ENCODE measurements at places on chromosomes 1 and 21.
A peak's percentile ranks its signal among the peaks of the same experiment; 100 is the strongest.

GRCh38 chr1:41612953-41613352 lies 128.5 kb upstream of the EDN2 start:
- no peaks in the 10 kb centered on the region for H3K27me3 ChIP-seq
- no peak overlapping the region for H3K4me3 ChIP-seq
- no peaks in the 10 kb centered on the region for H3K36me3 ChIP-seq
- no peak for DNase-seq

DNA sequence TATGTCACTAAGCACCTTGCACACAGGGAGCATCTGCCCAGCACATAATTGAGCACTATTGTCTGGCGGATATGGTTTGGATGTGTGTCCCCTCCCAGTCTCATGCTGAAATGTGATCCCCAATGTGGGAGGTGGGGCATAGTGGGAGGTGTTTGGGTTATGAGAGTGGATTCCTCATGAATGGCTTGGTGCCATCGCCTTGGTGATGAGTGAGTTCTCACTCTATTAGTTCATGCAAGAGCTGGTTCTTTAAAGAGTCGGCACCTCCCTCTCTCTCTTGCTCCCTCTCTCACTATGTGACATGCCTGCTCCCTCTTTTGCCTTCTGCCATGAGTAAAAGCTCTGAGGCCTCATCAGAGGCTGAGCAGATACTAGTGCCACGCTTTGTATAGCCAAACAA lies 9.5 kb downstream of the CTSK start:
- DNase-seq: no peak
- H3K27me3 ChIP-seq: no peaks in the 10 kb centered on the region
- no peaks in the 10 kb centered on the region for H3K4me1 ChIP-seq
- no peak overlapping the region for H3K4me3 ChIP-seq
- no peaks in the 10 kb centered on the region for H3K36me3 ChIP-seq

DNA sequence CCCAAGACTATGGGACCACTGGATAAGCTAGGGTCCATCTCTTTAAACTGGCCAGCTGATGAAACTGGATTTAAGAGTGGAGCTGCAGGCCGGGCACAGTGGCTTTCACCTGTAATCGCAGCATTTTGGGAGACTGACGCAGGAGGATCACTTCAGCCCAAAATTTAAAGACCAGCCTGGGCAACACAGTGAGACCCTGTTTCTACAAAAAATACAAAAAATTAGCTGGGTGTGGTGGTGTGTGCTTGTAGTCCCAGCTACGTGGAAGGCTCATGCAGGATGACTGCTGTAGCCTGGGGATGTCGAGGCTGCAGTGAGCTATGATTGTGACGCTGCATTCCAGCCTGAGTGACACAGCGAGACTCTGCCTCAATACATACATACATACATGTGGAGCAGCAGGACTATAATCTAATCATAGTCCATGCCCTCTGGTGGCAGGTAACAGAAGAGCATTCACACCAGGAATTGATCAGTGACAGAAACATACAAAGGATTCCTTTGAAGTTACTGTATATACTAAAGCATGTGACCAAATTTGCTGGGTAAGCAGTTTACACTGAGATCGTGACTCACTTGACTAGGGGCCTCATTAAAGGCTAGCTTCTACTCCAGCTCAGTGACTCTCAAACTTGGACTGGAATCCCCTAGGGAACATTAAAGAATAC lies 101.5 kb upstream of the SLFNL1 start:
- no peaks in the 10 kb centered on the region for H3K36me3 ChIP-seq
- no peak for DNase-seq
- H3K4me1 ChIP-seq: no peaks in the 10 kb centered on the region
- H3K4me3 ChIP-seq: no peak overlapping the region
- no peaks in the 10 kb centered on the region for H3K27me3 ChIP-seq
- H3K27ac ChIP-seq: peak overlapping the region; percentile 7

DNA sequence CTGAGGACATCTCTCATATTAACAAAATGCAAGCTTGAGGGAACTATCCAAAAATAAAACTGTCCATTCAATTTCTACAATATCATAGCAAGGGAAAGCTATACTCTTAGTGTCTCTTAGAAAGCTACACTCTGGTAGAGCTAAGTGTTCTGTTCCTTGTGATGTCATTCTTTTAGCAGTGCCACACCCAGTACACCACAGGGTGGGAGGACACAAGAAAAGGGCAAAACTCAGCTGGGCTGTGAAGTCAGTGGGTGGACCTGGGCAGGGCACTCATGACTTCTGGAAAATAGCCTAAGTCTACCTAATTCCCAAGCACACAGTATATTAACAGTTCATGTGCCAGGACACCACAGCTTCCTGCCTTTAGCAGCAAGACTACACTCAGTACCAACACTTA lies 42.2 kb upstream of the TNFSF4 start:
- H3K27ac ChIP-seq: no peak overlapping the region
- H3K4me1 ChIP-seq: no peaks in the 10 kb centered on the region
- no peaks in the 10 kb centered on the region for H3K36me3 ChIP-seq
- H3K4me3 ChIP-seq: no peak overlapping the region
- no peaks in the 10 kb centered on the region for H3K27me3 ChIP-seq

DNA sequence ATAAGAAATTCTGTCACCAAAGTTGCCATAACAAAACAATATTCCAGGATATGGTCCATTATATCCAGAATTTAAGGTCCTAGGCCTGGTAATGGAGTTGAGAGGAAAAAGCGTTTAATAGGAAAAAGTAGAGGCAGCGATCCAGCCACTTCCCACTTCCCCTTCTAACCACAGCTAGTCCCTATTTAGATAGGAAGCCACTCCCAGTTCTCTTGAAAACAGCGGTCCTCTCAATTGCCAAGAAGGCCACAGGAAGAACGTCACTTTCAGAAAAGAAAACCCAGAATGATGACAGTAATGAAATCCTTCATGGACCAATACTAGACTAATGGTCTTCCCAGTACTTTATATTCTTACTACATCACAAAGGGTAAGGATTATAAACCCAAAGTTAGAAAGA lies 38.6 kb downstream of the ABL2 start:
- no peak overlapping the region for H3K4me3 ChIP-seq
- no peaks in the 10 kb centered on the region for H3K4me1 ChIP-seq
- no peaks in the 10 kb centered on the region for H3K36me3 ChIP-seq
- no peaks in the 10 kb centered on the region for H3K27me3 ChIP-seq
- peak overlapping the region; percentile 69 for H3K27ac ChIP-seq
- no peak for DNase-seq

DNA sequence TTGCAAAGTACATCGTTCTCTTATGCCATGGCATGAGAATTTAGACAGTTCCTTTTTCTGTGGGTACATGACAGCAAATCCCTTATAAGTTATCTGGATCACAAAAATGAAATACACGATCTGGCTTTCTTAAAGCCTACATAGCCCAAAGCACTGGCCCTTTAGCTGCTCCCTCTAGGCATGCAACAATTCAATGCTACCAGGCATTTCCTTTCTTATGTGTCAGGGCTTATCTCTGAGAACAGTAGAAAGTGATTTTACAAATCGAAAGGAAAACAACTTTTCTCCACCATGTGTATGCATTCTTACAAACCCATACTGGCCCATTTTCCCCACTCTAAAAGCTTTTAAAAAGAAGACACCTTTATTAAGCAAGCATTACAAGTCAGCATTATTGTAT lies 139.7 kb downstream of the GRIK1 start:
- no peaks in the 10 kb centered on the region for H3K4me1 ChIP-seq
- no peak for DNase-seq
- H3K27me3 ChIP-seq: no peaks in the 10 kb centered on the region
- no peaks in the 10 kb centered on the region for H3K36me3 ChIP-seq
- H3K27ac ChIP-seq: no peak overlapping the region

- H3K36me3 ChIP-seq: no peaks in the 10 kb centered on the region
- H3K27me3 ChIP-seq: no peaks in the 10 kb centered on the region
- H3K4me1 ChIP-seq: no peaks in the 10 kb centered on the region
- no peak for DNase-seq
- H3K4me3 ChIP-seq: no peak overlapping the region
- H3K27ac ChIP-seq: no peak overlapping the region
Measured at GRCh38 chr1:4018466-4019146, 118.5 kb upstream of the C1orf174 start.

DNA sequence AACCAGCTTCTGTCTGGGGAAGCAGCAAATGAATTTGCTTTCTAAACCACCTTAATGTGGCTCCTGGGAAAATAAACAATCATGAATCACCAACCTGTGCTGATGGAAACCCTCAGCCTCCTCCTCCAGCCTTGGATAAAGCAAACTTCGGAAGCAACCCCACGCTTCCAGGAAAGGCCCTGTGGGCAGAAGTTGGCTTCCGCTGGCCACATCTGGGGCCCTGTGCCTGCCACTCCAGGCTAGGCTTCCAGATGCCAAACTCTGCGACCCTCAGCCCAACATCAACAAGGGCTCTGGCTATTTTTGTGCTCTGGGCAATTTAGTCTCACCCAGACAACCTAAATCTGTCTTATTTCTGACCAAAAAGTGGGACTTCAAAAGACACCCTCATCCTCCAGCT lies 6.2 kb upstream of the OXCT2 start:
- H3K4me1 ChIP-seq: no peaks in the 10 kb centered on the region
- no peaks in the 10 kb centered on the region for H3K36me3 ChIP-seq
- DNase-seq: no peak
- H3K27ac ChIP-seq: no peak overlapping the region
- H3K4me3 ChIP-seq: no peak overlapping the region

GRCh38 chr1:185745165-185745564 lies 11.0 kb downstream of the HMCN1 start:
- H3K27me3 ChIP-seq: no peaks in the 10 kb centered on the region
- H3K4me1 ChIP-seq: no peaks in the 10 kb centered on the region
- no peaks in the 10 kb centered on the region for H3K36me3 ChIP-seq
- H3K4me3 ChIP-seq: no peak overlapping the region
- DNase-seq: no peak
